Lower leg skin (tissue), 4 donors: ENCODE measurements at places on chromosomes 7 and 10. TPM values are rescaled to one million over a fixed set of nuclear protein-coding genes. Genes with fewer than 3 reads are reported as not detected.

SMARCD3 gene
- 19.8 TPM for total RNA-seq

NHLRC2 gene
- 64.7 TPM for total RNA-seq

HECW1 gene
- total RNA-seq: 1.4 TPM

CCDC172 gene
- not detected for total RNA-seq

MSMB gene
- total RNA-seq: 5.5 TPM

KAT6B gene
- total RNA-seq: 17.2 TPM

DNA sequence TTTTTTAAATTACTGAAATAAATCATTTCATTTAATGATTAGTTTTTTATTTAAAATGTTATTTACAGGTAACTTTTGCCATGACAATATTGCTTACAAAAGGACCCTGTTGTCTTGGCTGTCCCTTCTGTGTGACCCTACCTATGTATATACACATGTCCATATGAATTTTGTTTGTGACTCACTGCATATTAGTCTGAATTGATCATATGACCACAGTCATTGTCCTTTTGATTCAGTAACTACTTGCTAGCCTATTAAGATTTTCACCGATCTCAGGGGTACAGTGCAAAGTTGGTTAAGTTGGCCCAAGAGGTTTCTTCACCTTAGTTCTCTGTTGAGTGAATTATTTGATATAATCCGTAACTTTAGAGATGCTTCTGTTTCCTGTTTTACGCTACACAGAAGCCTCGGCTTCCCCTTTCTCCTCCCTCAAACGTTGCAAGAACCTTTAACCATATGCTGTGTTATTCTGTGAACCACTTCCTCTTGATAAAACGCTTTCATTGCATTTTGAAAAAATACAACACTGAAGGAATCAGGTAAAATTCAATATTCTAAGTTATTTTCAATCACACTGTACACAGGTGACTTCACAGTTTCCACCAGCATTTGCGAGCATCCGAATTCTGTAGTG is 43.9 kb downstream of the APBB1IP start:
- DNase-seq: no peak

DNA sequence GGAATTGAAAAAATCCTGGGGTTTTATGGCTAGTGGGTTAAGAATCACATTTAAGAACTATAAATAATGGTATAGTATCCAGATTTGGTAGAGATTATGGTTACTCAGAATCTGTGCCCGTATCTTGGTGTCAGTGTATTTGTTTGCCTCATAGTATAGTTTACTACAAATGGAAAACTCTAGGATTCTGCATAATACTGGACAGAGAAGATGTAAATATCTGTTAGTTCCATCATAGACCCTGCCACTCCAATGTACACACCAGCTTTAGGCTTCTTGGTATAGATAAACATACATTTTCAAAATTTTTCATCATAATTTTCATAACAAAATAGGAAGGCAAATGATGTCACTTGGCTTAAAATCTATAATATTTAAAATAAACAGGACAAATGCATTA is 108.1 kb downstream of the CFTR start:
- DNase-seq: no peak

- DNase-seq: no peak
These were observed 303.8 kb downstream of the KCNMA1 start for GRCh38 chr10:77333610-77334340.

DNA sequence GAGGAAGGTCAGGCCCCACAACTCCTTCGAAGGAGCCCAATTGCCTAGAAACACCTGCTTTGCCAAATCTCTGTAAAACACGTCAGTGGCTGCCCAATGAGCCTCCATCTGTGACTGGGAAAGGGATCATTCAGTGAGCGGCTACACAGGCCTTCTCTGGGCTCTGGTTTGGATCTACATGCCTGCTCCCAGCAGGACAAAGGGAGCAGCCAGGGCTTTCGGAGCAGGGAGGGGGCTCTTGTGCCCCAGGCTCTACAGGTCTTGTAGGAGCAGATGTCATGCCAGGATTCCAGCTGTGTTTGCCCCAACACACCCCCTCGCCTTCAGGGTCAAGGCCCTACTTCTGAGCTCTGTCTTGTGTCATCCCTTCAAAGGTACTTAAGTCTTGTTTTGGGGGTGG is 73.5 kb downstream of the CLEC2L start:
- no peak for DNase-seq

DNA sequence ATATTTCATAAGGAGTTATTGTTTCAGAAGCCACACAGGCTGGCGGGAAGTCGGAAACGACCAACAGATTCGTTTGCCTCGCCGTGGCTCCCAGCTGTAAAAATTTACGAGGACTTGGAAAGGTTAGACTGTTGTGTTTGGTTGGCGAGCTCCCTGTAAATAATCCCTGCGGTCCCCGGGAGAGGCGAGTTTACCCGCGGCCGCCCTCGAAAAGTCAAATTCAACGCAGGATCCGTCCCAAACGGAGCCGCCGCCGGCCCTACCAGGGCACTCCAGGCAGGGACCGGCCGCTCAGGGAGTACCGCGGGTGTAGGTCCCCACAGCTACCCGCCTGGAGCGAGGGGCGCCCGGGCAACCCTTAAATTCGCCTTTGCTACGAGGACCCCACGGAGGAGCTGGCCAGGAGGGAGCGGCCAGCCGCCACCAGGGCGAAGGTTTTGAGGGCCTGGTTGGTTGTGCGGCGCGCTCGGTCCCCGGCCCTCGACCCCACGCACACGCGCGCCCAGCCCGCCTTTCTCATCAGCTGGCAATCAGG is 726 bp upstream of the HOXA9 start:
- no peak for DNase-seq

- DNase-seq: no peak
These were observed 30.2 kb downstream of the CHN2 start for GRCh38 chr7:29224726-29225125.

GRCh38 chr7:73342645-73343044 is 14.7 kb downstream of the FKBP6 start:
- DNase-seq: no peak

GRCh38 chr10:43407148-43407575 is 1.8 kb downstream of the HNRNPF start:
- DNase-seq: no peak

- DNase-seq: peak; percentile 37
These were observed 127.6 kb downstream of the JCAD start for GRCh38 chr10:29931833-29932232.

DNA sequence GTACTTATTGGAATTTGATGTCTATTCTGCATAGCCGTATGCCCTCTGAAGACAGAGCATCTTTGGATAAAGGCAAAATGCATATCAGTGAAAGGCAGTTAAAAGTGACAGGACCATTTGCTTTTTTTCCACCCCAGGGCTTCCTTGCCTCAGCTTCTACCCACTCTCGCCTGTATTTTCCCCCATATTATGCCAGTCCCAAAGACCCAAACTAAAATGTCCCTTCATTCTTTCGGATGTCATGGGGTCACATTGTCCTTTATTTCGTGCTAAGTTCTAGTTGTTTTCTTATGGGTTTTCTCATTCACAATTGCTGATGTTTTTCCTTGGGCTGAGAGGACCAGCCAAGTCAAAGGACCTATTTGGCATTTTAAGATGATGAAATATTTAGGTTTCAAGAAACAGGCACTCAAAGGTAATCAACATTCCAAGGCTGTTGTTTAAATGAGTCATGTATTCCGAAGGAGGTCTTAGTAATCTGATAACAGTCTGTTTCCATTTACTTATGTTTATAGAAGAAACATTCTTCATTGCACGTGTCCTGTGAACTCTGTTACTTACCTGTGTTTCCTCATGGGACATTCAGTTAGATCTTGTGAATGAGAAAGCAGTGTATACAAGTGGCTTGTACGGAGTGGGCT is 74.1 kb downstream of the DNAH11 start:
- no peak for DNase-seq
